ENCODE measurements at places on chromosomes 3 and 15.

DNA sequence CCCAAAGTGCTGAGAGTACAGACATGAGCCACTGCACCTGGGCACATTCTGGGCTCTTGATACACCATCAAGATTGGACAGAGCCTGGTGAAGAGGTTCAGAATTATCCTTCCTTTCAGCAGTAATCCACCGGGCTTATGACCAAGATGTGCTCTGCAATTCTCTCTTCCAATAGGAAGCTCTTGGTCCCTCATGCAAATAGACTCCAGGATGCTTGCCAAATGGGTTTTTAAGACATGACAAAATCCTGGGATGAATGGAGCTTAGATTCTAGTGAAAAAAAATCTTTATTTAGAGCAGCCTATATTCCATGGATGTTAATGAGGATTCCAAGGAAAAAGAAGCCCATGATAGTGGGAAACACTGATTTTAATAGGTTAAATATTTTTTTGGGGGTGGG, 119.1 kb downstream of the SV2B start:
- no peak for DNase-seq

DNA sequence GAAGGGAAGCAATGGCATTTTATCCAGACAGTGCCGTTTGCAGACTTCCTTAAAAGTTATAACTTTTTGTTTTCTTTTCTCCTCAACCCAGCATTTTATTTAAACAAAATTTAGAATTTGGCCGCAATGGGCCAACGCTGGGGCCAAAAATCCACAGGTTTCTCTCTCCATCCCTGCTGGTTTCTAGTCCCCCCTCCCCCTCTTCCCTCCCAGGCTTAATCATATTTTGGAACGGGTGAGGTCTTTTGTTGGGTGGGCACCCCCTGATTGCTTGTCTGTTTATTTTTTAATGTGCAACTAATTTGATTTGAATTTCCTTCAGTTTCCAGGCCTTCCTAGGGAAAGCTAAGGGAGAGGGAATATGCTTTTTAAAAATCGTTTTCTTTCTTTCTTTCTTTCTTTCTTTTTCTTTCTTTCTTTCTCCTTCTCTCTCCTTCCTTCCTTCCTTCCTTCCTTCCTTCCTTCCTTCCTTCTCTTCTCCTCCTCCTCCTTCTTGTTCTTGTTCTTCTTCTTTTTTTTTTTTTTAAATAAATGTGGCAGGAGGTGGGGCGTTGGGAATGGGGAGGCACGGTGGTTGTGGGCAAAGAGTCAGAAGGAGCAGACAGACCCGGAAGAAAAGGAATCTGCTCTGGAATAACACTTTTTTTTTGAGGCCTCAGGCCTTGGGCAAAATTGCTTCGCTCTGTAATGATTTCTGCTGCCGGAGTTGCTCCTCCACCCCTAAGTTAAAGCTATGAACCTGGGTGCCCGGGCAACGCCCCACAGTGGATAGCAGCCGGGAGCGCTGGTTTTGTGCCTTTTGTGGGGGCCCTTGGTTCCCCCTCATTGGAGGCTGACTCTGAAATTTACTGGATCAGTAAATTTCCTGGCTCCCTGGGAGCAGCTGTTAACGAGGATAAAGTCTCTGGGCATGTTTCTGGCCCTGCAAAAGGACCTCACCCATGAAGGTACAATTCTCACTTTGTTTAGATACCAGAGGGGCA, 1.9 kb downstream of the FNDC3B start:
- peak; percentile 43 for DNase-seq

GRCh38 chr3:122255757-122256439, 69.2 kb upstream of the CSTA start:
- no peak for DNase-seq

DNA sequence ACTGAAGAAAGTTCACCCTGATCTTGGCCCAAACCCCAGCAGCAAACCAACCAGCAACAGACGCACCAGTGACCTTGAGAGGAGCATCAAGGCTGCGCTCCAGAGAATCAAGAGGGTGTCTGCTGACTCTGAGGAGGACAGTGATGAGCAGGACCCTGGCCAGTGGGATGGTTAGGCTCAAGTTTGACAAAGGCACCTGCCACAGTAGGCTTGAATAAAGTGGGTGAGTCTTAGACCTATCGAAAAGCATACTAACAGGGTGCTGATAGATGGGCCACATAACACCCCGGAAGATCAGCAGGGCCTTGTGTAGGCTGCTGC, 23.9 kb downstream of the WHAMM start:
- DNase-seq: no peak

DNA sequence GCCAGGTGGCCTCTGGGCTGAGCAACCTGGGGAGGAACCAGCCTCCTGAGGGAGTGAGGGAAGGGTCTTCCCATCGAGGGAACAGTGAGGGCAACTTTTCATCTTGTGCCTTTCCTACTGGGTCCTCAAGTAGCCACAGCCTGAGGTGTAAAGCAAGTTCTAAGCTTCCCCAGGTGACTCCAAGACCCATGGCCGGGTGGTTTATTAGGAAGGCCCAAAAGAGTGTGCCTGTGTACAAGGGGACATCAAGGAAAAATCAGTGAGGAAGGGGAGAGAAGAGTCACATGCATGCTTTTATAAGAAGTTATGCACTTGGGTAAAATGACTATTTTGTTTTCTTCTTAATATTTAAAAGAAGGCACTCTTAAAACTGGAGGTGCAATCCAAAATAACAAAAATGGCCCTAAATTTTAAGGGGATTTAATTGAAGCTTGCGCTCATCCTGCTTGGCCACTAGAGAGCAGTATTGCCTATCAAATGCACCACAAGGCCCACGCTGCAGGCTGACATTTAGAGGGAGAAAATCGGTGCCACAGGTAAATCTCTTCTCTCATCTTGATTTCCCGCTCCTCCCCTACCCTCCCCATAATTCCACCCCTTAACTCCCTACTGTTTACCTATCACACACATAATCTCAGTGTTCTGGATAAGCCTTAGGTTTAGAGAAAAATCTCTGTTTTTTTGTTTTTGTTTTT, 6.7 kb downstream of the NANOGP8 start:
- DNase-seq: peak; percentile 21

DNA sequence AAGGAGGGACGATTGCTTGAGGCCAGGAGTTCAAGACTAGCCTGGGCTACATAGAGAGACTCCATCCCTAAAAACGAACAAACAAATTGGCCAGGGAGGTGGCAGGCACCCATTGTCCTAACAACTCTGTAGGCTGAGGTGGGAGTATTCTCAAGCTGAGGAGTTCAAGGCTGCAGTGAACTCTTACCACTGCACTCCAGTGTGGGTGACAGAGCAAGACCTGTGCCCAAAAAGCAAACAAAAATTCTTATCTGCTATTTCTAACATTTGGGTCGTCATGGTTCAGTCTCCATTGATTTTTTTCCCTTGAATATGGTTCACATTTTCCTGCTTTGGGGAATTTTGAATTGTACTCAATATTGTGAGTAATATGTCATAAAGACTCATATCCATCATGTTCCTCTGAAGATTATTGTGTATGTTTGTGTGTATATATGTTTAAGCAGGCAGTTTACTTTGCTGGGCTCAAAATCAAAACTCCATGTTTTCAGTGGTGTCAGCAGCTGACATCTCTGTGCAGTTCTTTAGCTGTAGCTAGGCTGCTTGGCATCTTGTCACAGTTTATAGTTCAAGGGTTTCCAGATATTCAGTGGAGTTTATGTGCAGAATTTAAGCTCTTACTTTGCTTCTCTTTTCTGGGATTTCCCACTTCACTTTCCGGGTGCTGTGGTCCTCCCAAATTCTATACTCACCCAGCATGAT, 33.2 kb downstream of the IFT122 start:
- no peak for DNase-seq

GRCh38 chr15:89198934-89199333, 22.4 kb downstream of the RLBP1 start:
- DNase-seq: no peak

GRCh38 chr3:3726549-3726948, 72.7 kb upstream of the LRRN1 start:
- no peak for DNase-seq

DNA sequence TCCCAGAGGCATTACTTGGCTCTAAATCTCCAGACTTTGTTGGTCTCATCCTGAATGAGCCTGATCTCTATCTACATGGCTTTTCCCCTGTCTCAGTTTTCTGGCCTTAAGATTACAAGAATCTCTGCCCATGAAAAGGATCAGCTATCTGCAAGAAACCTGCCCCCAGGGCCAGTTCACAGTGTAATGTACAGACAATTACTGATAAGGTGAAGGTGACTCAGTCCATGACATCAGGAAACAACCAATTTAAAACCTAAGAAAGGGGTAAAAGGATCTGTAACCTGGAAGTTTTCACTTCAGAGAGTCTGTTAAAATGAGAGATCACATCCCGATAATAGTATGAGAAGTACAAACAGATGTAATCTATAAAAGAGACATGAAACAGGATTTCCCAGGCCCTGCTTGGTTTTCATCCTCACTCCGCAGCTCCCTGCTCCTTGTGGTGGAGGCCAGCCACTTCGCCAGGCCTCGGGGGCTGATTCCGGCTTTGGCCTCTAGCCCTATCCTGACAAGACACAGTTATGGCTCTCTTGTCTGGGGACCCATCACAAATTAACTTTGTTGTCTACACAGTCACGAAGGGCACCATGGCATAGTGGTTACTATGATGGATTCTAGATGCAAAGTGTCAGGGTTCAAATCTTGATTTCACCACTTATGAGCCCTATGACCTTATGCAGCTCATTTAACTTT, 136.9 kb downstream of the THSD4 start:
- DNase-seq: no peak

DNA sequence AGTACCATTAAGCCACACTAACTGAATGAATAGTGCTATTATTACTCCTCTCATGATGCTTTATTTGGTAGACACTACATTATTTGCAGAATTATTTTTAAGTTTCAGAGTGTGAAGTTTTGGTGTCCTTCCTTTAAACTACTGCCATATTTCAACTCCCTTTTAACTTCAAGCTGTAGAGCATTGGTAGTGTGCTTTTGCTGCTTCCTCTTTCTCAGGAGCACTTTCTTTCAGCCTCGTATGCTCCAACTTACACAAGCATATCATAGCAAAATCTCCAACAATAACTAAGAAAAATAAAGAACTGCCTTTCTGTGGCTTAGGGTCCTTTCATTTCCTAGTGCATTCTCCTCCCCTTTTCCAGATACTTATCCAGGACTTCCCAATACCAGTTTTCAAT, 476.4 kb upstream of the AGTR1 start:
- DNase-seq: peak; percentile 71

DNA sequence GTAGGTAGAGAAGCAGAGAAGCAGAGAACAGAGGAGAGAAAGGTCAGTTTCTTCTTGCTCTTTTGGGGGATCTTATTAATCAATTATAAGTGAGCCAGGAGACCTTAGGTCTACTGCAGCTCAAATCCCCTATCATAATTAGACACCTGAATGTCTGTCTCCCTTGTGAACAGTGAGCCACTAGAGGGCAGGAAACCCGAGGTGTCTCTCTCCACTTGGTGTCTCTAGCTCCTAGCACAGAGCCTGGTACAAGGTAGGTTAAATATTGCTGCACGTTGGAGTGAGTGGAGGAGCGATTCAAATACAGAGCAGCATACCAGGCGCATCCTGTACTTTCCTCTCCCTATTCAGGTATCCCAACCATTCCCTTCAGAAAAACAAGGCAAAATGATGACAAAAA, 2.0 kb upstream of the ST8SIA2 start:
- DNase-seq: peak; percentile 4

GRCh38 chr3:57434041-57434440, 110.1 kb downstream of the DNAH12 start:
- DNase-seq: peak; percentile 53

GRCh38 chr3:155015776-155016436, 64.2 kb upstream of the MME start:
- no peak for DNase-seq

- DNase-seq: no peak
These were observed 410 bp downstream of the LRRC49 start for GRCh38 chr15:70892912-70893560.

- no peak for DNase-seq
These were observed 192.3 kb upstream of the C2CD4B start for GRCh38 chr15:62357431-62357830.

DNA sequence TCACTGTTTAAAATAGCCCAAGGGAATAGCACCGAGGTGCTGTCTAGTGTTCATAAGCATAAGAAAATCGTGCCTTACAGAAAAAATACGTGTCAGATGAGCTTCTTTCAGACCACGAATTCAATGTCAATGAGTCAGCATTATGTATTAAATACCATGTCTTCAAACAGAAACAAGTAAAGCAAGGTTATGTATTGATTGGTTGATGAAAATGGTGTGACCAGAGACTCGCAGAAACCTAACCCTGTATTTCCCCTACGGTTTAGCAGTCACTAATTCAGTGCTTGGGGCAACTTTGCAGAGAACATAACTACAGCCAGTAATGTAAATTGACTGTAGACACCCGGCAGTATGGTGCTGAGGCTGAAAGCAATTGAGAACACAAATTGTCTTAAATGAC, 307.7 kb downstream of the IL5RA start:
- no peak for DNase-seq

DNA sequence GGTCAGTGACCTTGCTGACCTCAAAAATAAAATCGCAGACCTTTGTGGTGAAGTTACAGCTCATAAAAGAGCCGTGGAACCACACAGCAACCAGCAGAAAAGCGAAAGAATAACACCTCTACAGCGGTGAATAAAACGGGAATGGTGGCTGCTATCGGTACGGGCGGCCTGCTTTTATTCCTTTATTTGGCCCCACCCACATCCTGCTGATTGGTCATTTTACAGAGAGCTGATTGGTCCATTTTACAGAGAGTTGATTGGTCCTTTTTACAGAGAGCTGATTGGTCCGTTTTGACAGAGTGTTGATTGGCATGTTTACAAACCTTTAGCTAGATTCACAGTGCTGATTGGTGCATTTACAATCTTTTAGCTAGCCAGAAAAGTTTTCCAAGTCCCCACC, 80.7 kb upstream of the ATP10A start:
- DNase-seq: no peak

DNA sequence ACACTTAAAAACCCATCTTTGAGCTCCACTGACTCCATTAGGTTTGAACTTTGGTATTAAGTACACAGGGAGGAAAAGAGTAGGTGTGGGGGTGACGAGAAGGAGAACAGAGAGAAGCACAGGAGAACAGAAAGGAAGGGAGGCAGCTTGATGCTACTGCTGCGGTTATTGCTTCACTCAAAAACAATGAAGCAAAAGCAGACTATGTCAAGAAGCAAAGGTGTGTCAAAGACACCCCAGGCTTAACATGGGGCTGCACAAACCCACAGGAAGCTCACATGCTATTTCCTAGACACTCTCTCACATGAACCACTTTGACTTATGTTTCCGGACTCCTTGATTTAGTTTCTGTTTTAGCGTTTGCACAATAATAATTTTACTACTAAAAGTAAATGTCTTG, 961.0 kb upstream of the CFAP20DC start:
- DNase-seq: peak; percentile 28

DNA sequence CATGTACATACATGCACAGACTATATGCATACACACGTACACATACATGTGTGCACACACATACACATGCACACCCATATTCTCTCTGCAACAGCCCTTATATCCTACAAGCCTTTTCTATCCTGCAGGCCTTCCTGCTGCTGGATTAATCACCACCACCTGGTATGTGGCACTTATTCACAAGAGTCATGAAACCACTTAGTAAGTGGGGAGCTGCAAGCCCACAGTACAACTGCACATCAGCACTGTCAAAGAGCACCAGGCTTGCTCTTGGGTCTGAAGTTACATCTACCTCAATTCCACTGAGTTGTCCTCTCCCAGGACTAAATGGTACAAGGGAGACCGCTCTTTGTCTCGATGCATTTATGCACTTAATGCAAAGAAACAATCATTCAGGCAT, 233.2 kb downstream of the KLF13 start:
- DNase-seq: no peak
